ENCODE measurements at places on chromosomes 1 and 21.

- no peak for DNase-seq
Observed at GRCh38 chr1:9481048-9481447, 58.2 kb upstream of the SLC25A33 start.

- peak; percentile 71 for DNase-seq
Observed at GRCh38 chr1:155322571-155322952, 1.9 kb downstream of the RUSC1 start.

DNA sequence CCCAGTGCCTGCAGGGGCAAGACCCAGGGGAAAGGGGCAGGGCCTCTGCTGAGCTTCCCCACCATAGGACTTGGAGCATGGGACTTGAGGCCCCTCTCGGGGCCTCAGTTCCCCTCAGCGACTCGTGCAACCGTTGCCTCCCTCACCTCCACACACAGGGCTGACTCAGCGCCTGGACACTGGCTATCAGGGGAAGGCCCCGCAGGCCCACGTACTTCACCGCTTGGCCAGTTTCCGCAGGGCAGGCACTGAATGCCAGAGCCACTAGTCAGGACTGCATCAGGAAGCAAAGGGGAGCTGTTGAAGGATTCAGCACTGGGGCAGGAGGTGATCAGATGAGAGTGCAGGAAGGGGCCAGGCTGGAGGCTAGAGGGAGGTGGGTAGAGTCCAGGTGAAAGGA lies 15.5 kb upstream of the FAM131C start:
- DNase-seq = no peak

GRCh38 chr21:39022863-39023693 lies 160.2 kb downstream of the PSMG1 start:
- peak; percentile 50 for DNase-seq

GRCh38 chr1:175735144-175735543 lies 8.3 kb downstream of the TNR start:
- no peak for DNase-seq

GRCh38 chr1:94992863-94993563 lies 66.1 kb upstream of the CNN3 start:
- no peak for DNase-seq

GRCh38 chr21:36477001-36477400 lies 2.9 kb downstream of the CLDN14 start:
- no peak for DNase-seq

All from hepatic stellate cell (primary cell).